Thyroid gland (tissue), 4 donors: ENCODE measurements at places on chromosomes 5 and 9. TPM values are rescaled to one million over a fixed set of nuclear protein-coding genes. Genes with fewer than 3 reads are reported as not detected.

DNA sequence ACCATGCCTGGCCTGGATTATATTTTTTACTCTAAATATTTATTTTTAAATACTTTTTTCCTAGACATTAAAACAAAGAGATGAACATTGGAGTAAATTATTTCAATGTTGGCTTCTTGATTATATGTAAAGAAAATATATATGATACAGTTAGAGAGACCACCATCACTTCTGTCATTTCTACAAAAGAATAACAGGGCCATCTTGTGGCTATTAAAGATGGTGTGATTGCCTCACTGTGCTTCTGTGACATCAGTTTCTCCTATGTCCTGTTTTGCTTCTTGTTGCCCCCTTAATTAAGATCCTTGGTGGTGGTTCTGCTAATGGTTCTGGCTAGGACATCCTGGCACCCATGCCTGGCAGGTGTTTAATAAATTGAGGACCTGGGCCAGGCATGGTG lies 32.9 kb downstream of the NDFIP1 start:
- no peaks in the 10 kb centered on the region for H3K27me3 ChIP-seq
- no peak for DNase-seq
- no peak overlapping the region for H3K4me3 ChIP-seq
- H3K4me1 ChIP-seq: no peaks in the 10 kb centered on the region
- peaks cover 33% of the 10 kb centered on the region for H3K36me3 ChIP-seq

- no peak overlapping the region for H3K27ac ChIP-seq
- H3K4me1 ChIP-seq: no peaks in the 10 kb centered on the region
- H3K4me3 ChIP-seq: no peak overlapping the region
- no peaks in the 10 kb centered on the region for H3K27me3 ChIP-seq
Observed at GRCh38 chr9:129373361-129373760, 195.3 kb upstream of the IER5L start.

- no peak for DNase-seq
- H3K27me3 ChIP-seq: no peaks in the 10 kb centered on the region
- peaks cover 32% of the 10 kb centered on the region for H3K4me1 ChIP-seq
- H3K27ac ChIP-seq: no peak overlapping the region
- no peaks in the 10 kb centered on the region for H3K36me3 ChIP-seq
Observed at GRCh38 chr9:93599571-93600403, 23.4 kb downstream of the PHF2 start.

DNA sequence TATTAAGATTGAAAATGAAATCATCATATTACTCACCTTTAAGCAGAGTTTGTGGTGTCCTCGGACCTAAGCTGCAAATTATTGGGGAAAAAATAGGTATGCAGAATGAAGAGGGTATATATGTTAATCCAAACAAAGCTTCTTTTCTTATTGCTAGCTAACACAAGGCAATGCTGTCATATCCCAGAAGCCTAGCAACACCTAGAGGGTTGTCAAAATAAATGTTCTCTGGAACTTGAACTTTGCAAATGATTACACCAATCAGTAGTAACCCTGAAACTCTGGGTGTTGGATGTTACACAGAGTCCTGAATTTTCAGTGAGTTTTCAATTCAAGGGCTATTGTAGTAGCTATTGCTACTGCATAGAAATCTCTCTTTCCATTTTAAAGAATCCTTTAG lies at the start of gene C6:
Gene C6 (minus strand): TSS at position 193 of the 400 bp plus-strand sequence. CDS start 10,302 bp downstream, outside the sequence.
- no peak within 1 kb of the TSS for H3K27ac ChIP-seq
- DNase-seq: no peak
- no peaks in the 10 kb centered on the region for H3K36me3 ChIP-seq

GRCh38 chr9:86485359-86485758 lies 131.1 kb upstream of the TUT7 start:
- no peak for DNase-seq
- no peaks in the 10 kb centered on the region for H3K4me1 ChIP-seq
- no peak overlapping the region for H3K27ac ChIP-seq

GRCh38 chr5:64954518-64954917 lies 185.8 kb downstream of the CWC27 start:
- no peaks in the 10 kb centered on the region for H3K36me3 ChIP-seq
- no peak overlapping the region for H3K4me3 ChIP-seq

DNA sequence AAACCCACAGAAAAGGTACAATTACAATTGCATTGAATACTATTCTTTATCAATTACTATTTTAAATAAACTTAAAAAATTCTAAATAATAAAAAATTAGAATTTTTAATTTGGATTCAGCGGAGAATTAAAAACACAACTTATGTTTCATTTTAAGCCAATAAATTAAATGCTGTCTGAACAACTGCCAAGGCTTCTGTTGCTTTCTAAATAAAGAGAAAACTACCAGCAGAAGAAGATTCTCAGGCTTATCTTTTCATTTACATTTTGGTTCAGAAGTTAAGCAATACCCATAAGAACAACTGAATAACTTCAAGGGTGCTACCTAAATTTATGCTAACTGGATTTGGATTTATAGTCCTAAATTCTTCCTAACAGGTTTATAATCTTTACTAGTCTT lies 150.0 kb upstream of the FTMT start:
- no peak overlapping the region for H3K27ac ChIP-seq
- H3K4me3 ChIP-seq: no peak overlapping the region
- no peaks in the 10 kb centered on the region for H3K27me3 ChIP-seq
- no peaks in the 10 kb centered on the region for H3K36me3 ChIP-seq
- no peaks in the 10 kb centered on the region for H3K4me1 ChIP-seq
- DNase-seq: no peak

GRCh38 chr9:79477955-79478771 lies 93.6 kb upstream of the TLE4 start:
- H3K36me3 ChIP-seq: no peaks in the 10 kb centered on the region
- peaks cover 3% of the 10 kb centered on the region for H3K4me1 ChIP-seq
- no peaks in the 10 kb centered on the region for H3K27me3 ChIP-seq
- no peak overlapping the region for H3K4me3 ChIP-seq
- H3K27ac ChIP-seq: no peak overlapping the region

DNA sequence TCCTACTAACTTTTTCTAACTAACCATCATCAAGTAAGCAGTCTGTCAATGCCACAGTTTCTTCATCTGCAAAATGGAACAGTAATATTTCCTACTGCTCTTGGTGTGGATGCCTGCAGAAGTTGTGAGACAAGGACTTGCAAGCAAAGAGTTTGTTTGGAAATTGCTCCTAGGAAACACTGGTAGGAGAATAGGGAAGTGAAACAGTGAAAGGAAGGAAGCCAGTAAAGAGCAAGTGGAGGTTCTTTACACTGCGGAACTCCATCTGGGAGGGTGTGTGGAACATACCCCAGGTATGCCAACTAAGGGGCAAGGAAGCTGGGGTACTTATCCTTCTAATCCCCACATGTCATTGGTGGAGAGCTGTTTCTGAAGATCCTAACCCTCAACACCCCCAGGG lies 119.9 kb downstream of the FOXD1 start:
- DNase-seq: no peak
- H3K27me3 ChIP-seq: no peaks in the 10 kb centered on the region
- no peaks in the 10 kb centered on the region for H3K4me1 ChIP-seq
- no peak overlapping the region for H3K4me3 ChIP-seq

DNA sequence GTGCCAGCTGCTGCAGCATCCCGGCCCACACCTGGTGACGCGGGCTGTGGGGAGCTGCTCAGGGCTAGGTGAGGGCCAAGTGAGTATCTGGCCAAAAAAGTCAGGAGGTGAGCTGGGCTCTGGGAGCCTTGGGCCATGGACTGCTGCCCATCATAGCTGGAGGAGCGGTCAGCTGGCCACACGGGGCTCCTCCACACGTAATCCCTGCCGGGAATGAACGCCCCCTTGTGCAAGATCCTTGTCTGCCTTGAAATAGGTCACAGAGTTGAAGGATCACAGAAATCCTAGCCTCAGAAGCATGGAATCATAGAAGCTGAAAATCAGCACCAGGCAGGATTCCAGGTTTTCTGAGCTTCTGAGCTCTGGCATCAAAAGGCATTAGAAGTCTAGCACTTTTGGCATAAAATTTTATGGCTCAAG lies 16.8 kb upstream of the COL27A1 start:
- no peaks in the 10 kb centered on the region for H3K27me3 ChIP-seq
- H3K4me3 ChIP-seq: no peak overlapping the region
- peaks cover 5% of the 10 kb centered on the region for H3K4me1 ChIP-seq
- H3K36me3 ChIP-seq: no peaks in the 10 kb centered on the region
- DNase-seq: peak; percentile 36

- no peaks in the 10 kb centered on the region for H3K4me1 ChIP-seq
- H3K36me3 ChIP-seq: no peaks in the 10 kb centered on the region
- no peak overlapping the region for H3K27ac ChIP-seq
- H3K27me3 ChIP-seq: no peaks in the 10 kb centered on the region
- DNase-seq: no peak
Observed at GRCh38 chr9:107141967-107142366, 141.1 kb upstream of the RAD23B start.

GRCh38 chr5:77367741-77368140 lies 124.4 kb downstream of the WDR41 start:
- H3K27ac ChIP-seq: no peak overlapping the region
- peaks cover 12% of the 10 kb centered on the region for H3K4me1 ChIP-seq
- no peak for DNase-seq

DNA sequence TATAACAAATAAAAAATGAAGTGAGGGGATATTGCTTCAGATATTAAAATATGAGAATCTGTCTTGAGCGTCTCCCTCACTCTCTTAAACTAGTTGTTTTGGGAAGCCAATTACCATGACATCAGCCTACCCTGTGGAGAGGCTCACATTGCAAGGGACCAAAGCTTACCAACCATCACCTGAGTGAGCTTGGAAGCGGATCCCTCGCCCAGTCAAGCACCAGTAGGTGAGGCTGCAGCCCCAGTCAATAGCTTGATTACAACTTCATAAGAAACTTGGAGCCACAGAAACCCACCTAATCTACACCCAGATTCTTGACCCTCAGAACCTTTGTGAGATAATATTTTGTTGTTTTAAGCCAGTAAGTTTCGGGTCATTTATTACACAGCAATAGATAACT lies 206.2 kb downstream of the CEMIP2 start:
- no peak overlapping the region for H3K27ac ChIP-seq
- H3K27me3 ChIP-seq: no peaks in the 10 kb centered on the region
- H3K36me3 ChIP-seq: no peaks in the 10 kb centered on the region
- no peak for DNase-seq

DNA sequence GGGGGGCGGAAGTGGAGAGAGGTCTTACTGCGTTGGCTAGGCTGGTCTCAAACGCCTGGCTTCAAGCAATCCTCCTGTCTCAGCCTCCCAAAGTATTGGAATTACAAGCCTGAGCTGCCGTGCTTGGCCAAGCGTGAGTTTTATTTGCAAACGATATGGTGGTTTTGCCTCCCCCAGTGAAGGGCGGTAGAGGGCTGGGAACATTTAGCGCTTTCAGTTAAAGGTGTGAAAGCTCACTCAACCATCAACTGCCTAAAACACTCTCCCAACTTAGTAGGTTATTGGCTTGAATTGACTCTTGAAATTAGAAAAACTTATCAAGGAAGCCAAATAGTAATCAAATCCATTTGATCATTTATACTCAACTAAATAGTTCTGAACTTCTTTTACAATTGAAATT lies 156.3 kb downstream of the ESM1 start:
- no peaks in the 10 kb centered on the region for H3K36me3 ChIP-seq
- H3K27ac ChIP-seq: no peak overlapping the region
- H3K4me3 ChIP-seq: no peak overlapping the region
- no peaks in the 10 kb centered on the region for H3K4me1 ChIP-seq

GRCh38 chr9:75169623-75170022 lies 81.3 kb downstream of the OSTF1 start:
- H3K27me3 ChIP-seq: no peaks in the 10 kb centered on the region
- no peaks in the 10 kb centered on the region for H3K4me1 ChIP-seq
- no peak overlapping the region for H3K27ac ChIP-seq
- DNase-seq: no peak
- no peaks in the 10 kb centered on the region for H3K36me3 ChIP-seq

GRCh38 chr5:166724284-166724683 lies 1567.2 kb upstream of the WWC1 start:
- H3K4me1 ChIP-seq: no peaks in the 10 kb centered on the region
- no peak overlapping the region for H3K4me3 ChIP-seq
- H3K27me3 ChIP-seq: no peaks in the 10 kb centered on the region
- H3K27ac ChIP-seq: no peak overlapping the region
- DNase-seq: no peak
- H3K36me3 ChIP-seq: no peaks in the 10 kb centered on the region

DNA sequence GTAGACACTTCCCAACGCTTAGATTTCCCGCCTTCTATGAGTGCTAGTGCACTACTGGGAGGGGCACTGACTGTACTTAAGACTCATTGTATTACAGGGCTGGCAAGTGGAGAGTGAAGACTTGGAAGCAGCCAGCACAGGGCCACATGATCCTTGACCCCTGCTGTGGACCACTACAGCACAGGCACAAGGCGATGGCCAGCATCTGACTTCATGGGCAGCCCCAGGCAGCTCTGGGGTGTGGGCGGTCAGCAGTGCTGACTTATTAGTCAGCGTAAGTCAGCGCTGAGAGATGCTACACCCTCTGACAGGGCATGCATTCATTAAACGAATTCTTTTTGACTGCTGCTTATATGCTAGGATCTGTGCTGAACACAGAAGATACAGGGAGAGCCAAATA lies 9.3 kb downstream of the SLC46A2 start:
- no peaks in the 10 kb centered on the region for H3K36me3 ChIP-seq
- no peak overlapping the region for H3K4me3 ChIP-seq
- H3K27ac ChIP-seq: no peak overlapping the region
- H3K27me3 ChIP-seq: no peaks in the 10 kb centered on the region

GRCh38 chr9:76246680-76247079 lies 147.5 kb downstream of the RFK start:
- H3K4me3 ChIP-seq: no peak overlapping the region
- H3K27me3 ChIP-seq: no peaks in the 10 kb centered on the region
- no peaks in the 10 kb centered on the region for H3K4me1 ChIP-seq
- H3K27ac ChIP-seq: no peak overlapping the region

DNA sequence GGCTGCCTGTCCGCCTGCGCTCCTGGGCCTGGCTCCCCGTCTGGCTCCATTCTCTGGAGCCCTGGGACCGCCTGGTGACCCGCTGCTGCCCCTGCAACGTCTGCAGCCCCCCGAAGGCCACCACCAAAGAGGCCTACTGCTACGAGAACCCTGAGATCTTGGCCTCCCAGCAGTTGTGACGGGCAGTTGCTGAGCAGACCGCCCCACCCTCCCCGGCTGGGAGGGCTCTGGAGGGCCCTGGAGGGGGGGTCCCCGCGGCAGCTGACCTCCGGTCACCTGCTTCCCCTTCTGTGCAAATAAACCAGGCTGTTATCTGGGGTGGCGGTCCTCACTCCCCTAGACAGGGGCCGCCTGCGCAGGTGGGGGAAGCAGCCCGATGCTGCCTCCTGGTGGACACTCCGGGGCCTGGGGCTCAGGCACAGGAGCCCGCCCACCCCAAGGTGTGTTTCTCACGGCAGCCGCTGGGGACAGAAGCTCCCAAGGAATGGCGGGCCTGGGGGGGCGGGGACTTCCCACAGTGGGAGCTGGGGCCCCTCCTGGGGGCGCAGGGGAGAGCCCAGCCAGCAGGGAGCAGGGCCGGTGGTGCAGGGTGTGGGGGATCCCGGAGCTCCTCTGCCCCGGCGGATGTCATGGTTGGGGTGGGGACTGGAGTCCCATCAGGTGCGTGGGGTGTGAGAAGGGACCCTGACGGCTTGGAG lies 4.7 kb upstream of the TUBB4B start:
- no peak overlapping the region for H3K4me3 ChIP-seq
- H3K4me1 ChIP-seq: peaks cover 14% of the 10 kb centered on the region
- no peaks in the 10 kb centered on the region for H3K27me3 ChIP-seq

Gene SKP2
- total RNA-seq: 10.3 TPM

Gene TMEM171
- total RNA-seq: 22.3 TPM

Gene GRXCR2
- not detected for total RNA-seq

Gene ACTBL2
- not detected for total RNA-seq

Gene OBP2B
- total RNA-seq: not detected

Gene ROR2
- 17.7 TPM for total RNA-seq

Gene ITGA1
- total RNA-seq: 56.7 TPM

Gene CCNB1
- 10.5 TPM for total RNA-seq

Gene PTGES
- 2.1 TPM for total RNA-seq
